ENCODE measurements at places on chromosomes 12 and 14.

- DNase-seq = no peak
Measured at GRCh38 chr12:123005081-123005626, 24.7 kb downstream of the ARL6IP4 start.

GRCh38 chr14:21385188-21385904, 1.5 kb upstream of the SUPT16H start:
- DNase-seq = no peak

- no peak for DNase-seq
Measured at GRCh38 chr14:30287579-30288445, 271.1 kb upstream of the G2E3 start.

- DNase-seq = no peak
Measured at GRCh38 chr14:93319958-93320357, 12.9 kb downstream of the BTBD7 start.

- no peak for DNase-seq
Measured at GRCh38 chr12:125249932-125250331, 184.7 kb downstream of the AACS start.

DNA sequence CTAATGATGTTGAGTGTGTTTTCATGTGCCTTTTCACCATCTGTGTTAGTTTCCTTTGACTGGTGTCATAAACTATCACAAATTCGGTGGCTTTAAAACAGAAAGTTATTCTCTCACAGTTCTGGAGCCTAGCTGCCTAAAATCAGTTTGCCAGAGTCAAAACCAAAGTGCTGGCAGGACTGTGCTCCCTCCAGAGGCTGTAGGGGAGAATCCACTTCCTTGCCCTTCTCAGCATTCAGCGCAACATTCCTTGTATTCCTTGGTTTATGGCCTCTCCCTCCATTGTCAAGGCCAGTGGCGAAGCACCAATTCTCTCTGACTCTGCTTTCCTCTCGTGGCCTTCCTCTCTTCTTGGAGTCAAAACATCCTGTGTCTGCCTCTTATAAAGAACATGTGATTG, 174.2 kb upstream of the PDE3A start:
- DNase-seq = no peak

DNA sequence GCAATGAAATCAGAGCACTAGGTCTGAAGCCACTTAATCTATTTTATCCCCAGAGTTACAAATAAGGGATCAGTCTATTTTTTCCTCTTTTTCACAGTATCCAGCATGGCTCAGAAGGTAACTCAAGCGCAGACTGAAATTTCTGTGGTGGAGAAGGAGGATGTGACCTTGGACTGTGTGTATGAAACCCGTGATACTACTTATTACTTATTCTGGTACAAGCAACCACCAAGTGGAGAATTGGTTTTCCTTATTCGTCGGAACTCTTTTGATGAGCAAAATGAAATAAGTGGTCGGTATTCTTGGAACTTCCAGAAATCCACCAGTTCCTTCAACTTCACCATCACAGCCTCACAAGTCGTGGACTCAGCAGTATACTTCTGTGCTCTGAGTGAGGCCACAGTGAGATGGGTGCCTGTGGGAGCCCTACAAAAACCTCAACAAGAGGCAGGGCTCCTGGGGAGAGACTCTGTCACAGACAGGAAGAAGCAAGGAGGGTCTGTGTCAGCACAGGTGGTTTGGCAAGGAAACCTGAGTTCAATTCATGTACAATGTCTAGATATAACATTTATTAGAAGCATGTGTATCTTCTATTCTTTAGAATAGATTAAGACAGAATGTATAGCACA, 334.3 kb upstream of the OR4E1 start:
- no peak for DNase-seq

DNA sequence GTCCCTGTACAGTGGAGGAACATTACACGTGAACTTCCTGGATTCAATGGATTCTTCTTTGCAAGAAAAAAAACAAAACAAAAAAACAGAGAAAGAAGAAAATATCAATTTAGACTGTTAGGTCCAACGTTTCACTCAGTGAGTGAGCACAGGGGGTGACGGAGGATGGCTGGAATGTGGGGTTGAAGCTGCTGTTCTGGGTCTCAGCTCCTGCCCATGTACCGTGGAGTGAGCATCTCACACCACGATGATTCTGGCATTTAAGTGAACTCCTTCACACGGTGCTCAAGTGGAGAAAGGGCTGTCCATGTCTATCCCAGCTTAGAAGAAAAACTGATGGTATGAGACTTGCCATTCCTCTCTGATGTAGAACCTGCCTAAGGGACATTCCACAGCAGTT, 23.2 kb downstream of the CCND2 start:
- no peak for DNase-seq

- no peak for DNase-seq
Measured at GRCh38 chr14:103067231-103067954, 10.0 kb upstream of the CDC42BPB start.

DNA sequence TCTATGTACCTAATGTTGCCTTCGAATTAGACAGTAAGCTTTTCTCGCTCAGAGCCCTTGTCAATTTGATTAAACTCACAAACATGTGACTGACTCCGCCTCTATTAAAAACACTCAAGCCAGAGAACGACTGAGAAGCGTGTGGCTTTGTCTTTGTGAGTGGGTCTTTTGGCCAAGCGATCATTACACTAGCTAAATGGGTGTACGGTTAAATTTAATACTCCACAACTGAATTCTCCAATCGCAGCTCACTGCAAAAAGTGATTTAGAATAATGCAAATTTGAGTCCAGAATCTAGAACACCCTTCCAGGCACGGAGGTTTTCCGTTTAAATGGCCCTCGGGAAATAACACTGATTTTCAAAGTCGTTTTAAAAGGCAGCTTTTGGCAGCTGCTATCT, 253.7 kb downstream of the EFCAB11 start:
- no peak for DNase-seq

- no peak for DNase-seq
Measured at GRCh38 chr12:4562034-4562657, at the start of gene DYRK4. Gene DYRK4 (plus strand): TSS chr12:4562208. CDS start chr12:4562246, 38 bp downstream.

GRCh38 chr12:12095021-12095420, 24.3 kb downstream of the BCL2L14 start:
- no peak for DNase-seq

GRCh38 chr12:124340080-124340900, 45.4 kb downstream of the RFLNA start:
- no peak for DNase-seq

- DNase-seq = no peak
Measured at GRCh38 chr12:101924618-101925017, 47.2 kb downstream of the DRAM1 start.

DNA sequence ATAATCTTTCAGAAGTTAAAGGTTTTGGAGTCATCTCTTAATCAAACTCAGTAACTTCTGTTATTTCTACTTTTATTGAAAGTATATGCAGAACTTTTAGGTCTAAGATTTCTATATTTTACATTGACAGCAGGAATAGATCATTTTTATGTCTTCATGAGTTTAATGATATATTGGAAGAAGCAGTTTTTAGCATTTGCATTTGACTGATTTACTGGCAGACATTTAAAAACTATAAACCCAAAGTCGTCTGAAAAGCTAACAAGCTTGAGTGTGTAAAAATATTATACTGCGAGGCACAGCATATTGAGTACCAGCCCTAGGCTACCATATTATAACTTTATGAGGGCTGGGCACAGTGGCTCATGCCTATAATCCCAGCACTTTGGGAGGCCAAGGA, 214.0 kb upstream of the GARIN2 start:
- no peak for DNase-seq

DNA sequence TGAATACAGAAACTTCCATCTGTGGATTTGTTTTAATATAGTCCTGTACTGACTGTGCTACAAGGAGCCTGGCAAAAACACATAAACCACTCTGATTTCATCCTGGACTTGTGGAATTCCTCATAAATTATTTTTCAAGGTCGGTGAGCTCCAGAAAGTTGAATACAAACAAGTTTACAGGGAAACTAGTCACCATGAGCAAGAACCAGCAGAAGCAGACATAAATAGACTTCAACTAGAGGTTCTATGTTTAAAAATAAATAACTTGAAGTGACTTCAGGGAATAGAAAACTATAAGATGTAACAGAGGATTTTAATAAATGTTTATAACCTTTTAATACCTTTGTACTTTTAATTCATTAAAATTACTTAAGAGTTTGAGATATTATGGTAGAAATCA, 63.5 kb downstream of the EFCAB11 start:
- no peak for DNase-seq

DNA sequence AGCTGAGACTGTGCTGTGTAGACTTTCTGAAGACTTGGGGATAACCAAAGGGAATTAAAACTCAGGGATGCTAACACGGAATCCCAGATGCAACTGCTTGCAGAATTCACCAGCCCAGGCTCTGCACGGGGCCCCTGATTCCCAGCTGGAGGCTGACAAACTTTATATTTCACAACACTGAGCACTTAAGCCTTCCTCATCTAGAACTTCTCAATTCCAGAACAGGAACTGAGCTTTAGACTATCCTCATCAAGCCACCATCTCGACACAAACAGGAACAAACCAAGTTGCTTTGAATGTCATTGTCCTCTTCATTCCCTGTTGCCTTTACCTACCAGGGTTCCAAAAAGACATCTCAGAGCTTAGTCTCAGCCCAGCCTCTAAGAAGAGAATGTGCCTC, 22.2 kb downstream of the CCDC63 start:
- DNase-seq = no peak

DNA sequence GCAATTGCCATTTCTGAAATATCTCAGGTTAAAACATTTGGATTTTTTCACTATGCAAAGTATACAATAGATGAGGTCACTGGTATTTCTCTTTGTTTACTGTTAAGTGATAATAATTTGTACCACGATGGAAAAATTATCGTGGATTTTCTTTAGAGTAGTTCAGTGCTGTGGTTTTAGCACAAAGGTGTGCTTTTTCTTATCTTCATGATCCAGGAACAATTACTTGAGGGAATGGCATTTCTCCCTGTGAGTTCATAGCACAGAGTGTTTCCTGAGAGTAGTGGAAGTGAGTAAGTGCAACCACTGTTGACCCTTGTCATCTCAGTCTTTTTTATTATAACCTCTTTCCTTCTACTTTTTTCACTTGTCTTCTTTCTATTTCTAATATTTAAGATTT, 86.8 kb downstream of the FGD4 start:
- no peak for DNase-seq

DNA sequence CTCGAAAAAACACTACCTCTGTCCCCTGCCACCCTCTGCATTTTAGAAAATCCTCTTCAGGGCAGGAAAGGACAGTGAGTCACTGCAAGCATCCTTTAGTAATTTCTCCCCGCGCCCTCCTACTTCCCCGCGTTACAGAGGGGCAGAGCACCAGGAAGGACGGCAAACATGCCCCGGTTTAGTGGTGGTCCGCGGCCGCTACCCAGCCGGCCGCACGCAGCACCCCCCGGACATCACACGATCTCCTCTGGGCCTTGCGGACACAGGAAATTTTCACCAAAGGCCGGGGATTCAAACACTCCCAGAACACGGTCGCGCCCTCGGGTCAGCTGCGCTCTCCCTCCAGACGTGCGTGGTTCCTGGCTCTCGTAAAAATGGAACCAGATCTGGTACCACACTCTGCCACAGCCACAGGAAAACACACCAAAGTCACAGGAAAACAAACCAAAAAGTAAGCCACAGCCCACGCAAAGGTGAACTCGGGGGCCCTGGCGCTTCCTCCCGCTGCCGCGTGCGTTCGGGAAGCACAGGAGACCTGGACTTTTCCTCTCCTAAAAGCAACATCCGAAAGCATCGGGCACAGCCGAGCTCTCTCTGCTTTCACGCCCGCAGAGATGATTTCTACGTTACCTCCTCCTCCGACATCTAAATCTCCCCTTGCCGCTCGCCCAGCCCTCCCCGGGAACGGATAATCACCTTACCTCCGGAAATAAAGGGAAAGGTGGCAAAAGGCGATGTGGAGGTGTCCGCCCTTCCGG, 839 bp downstream of the SLC38A1 start:
- no peak for DNase-seq

GRCh38 chr14:91388551-91388975, 29.1 kb downstream of the CCDC88C start:
- DNase-seq = no peak

- no peak for DNase-seq
Measured at GRCh38 chr14:52060080-52060479, 8.8 kb downstream of the NID2 start.

GRCh38 chr12:50520416-50521207, 15.8 kb downstream of the DIP2B start:
- no peak for DNase-seq

- DNase-seq = no peak
Measured at GRCh38 chr14:104979758-104980610, 1.8 kb upstream of the AHNAK2 start.

DNA sequence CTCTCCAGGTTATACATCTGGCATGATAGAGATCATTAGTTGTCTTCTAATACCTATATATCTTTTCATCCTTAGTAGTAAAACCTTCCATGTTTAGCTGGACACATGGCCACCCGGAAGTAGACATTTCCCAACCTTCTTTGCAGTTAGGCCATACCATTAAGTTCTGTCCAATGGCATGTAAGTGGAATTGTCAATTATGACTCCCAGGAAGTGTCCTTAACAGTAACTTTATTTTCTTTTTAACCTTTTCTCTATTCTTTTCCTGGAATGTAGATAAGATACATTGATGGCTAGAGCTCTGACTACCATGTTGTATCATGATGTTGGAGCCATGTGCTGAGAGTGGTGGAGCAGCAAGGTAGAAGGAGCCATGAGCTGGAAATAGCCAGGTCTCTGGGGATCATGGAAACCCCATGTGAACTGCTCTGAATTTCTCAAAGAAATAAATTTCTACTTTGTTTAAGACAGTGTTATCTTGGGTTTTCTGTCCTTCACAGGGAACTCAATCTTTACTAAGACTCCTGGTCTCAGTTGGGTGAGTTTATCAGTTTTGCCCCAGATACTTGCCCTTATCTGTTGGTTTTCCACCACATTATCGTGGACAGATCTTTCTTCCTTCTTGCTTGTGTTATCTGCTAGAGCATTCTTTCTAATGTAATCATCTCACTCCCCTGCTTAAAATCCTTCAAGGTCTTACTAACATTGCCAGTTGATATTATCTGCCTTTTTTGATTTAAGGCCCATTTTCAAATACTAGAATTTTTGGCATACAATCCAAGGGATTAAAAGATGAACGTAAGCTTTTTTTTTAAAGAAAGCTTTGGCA, 5.1 kb upstream of the LTA4H start:
- no peak for DNase-seq

GRCh38 chr12:83040339-83040738, 353.6 kb downstream of the TMTC2 start:
- DNase-seq = no peak

DNA sequence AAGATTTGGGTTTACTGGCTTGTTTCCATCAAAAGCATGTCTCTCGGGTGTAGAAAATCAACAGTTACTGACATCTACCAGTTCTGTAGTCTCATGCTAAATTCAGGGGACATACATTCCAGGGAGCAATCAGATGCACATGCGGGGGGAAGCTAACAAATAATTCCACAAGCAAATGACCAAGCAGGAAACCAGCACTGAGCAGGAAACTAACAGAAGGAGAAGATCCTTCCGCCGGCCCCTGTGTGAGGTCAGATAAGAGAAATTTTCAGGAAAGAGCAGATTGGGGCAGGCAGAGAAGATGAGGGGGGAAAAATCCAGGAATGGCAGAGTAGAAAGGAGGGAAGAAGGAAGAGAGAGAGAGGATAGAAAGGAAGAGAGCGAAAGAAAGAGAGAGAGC, 127.6 kb upstream of the TMCC3 start:
- no peak for DNase-seq

- peak; percentile 10 for DNase-seq
Measured at GRCh38 chr12:68451261-68452077, 119.3 kb upstream of the MDM1 start.

- DNase-seq = no peak
Measured at GRCh38 chr12:82757656-82758055, 71.0 kb downstream of the TMTC2 start.

All from activated gamma-delta T cell treated with anti-CD3 and anti-CD28 coated beads, Interleukin-2, amount 50 U/mL, for 16 hours (primary cell).